ENCODE measurements at places on chromosomes 7 and 10.

- no peak for DNase-seq
These were observed 86.2 kb downstream of the AOAH start for GRCh38 chr7:36638140-36638539.

- peak; percentile 42 for DNase-seq
These were observed 913.3 kb upstream of the AUTS2 start for GRCh38 chr7:68684996-68685395.

- no peak for DNase-seq
These were observed 84.8 kb downstream of the ANLN start for GRCh38 chr7:36474283-36475010.

DNA sequence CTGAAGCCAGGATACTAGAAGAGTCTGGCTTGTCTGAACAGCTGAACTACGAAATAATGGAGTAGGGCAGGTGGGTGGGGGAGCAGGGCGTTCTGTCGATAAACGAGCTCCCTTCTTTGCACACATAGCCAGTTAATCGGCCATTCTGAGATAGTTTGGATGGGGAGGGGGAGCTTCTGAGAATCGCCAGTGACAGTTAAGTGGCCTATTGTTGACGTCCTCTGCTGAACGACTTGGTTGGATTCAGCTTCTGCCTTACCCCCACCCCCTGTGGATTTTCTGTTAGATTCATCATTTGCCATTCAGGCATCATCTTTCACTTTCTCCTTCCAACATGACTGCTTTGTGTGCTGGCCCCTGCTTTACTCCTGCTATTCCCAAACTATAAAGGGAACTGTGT is 520 bp downstream of the CPA5 start:
- no peak for DNase-seq

DNA sequence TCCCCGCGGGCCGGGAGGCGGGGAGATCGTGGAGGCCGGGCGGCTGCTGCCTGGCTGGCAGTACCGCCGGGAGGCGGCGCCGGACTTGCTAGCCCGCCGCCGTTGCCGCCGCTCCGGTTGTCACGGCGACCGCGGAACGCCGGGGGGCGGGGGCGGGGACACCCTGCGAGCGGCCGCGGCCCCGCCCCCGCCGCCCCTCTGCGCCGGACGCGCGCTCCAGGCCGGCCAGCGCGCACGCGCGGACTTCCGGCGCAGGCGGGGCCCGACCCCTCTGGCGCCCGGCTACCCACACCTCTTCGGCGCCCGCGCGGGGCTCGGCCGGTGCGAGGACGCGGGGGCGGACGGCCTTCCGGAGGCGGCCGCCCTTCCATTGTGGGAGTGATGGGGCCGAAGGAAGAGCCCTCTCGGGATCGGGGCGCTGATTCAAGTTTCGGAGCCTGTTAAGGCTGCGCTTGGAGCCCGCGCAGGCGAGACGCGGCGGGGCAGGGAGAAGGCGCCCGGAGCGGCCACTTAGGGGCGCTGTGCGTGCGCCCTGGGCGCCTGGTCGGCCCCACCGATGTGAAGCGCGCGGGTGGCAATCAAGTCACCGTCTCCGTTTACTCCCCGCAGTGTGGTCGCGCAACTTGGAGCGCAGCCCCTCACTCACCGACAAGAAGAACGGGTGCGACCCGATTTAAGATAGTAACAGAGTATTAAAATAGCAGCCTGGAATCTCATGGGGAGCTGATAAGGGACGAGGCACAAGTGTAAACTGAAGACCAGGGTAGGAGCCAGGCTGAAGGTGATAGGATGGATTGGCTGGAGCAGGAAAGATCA is 449 bp upstream of the DPY19L1 start:
- peak; percentile 99 for DNase-seq

- no peak for DNase-seq
These were observed 4.3 kb upstream of the TECTB start for GRCh38 chr10:112278871-112279270.

DNA sequence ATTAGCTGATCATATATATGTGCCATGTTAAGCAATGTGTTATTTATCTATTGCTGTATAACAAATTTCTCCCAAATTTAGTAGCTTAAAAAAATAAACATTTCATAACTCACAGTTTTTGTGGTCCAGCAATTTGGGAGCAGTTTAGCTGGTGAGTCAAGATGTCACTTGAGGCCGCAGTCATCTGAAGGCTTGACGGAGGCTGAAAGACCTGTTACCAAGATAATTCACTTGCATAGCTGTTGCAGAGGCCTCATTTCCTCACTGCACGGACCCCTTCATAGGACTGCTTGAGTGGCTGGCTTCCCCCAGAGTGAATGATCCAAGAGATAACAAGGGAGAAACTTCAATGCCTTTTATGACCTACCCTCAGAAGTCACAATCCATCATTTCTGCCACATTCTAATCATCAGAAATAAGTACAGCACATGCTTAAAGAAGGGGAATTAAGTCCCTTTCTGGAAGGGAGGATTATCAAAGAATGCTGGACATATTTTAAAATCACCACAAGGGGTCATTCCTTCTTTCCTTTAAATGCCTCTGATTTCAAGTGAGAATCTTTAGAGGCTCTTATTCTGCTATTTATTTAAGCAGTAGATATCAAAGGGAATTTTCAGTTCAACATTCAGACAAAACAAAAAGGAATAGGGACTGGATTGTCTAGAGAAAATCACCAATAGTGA is 10.5 kb upstream of the SRPK2 start:
- DNase-seq = no peak

DNA sequence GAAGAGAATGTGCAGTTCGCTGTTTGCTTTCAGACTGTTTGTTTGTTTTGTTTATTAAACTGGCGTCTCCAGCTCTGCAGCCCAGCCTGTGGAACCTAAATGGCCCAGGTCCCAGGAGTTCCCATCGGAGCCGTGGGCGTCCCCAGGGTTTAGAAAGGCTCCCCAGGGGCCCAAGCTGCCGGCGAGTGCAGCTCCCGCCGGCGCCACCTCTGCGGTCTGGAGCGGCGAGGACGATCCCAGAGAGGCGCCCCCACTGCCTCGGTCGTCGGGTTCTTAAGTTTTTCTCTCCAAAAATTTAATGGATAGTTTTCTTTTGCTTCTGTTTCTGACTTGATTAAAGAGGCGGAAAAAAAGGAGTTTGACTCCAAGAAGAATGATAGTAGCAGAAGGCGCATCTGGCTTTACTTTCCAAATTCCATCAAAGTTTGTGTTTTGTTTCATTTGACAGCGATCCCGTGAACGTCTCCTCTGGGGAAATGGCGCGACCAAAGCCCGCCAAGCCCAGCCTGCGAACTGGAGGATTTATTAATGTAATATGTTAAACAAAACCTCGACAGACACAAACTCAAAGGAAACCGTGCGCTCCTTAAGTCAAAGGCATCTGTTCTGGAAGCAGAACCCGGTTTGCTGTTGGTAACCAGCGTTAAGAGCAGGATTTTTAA is 718 bp upstream of the FZD1 start:
- peak; percentile 87 for DNase-seq

GRCh38 chr7:96224685-96225084 is 97.2 kb downstream of the SLC25A13 start:
- peak; percentile 48 for DNase-seq

- no peak for DNase-seq
These were observed 46.8 kb downstream of the NRAP start for GRCh38 chr10:113617086-113617485.

GRCh38 chr10:101778151-101778780 is 2.4 kb upstream of the FGF8 start:
- no peak for DNase-seq

- DNase-seq = no peak
These were observed 48.5 kb upstream of the KCNMA1 start for GRCh38 chr10:77686096-77686495.

DNA sequence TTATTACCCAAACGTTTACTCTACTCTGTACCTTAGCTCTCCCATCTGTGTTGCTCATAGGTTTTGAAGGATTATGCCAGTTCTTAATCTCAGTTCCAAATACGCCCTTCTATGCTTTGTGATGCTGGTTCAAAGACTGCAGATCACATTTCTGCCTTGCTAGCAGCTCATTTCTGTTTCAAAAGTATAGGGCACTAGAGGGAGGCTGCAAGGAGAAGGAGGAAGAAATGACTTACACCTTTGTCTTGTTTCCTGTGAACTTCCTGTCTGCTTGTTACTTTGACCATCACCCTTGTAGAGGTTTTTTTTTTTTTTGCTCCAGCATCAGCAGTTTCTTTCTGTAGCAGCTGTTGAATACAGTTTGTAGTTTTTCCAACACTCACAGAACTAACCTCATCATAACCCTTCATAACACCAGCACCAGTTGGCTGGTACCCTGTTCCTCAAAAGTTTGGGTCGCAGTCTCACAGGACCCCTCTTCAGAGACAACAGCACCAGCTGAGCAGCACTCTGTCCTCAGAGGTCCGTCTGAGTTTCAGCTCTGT is 16.5 kb downstream of the SLK start:
- no peak for DNase-seq

DNA sequence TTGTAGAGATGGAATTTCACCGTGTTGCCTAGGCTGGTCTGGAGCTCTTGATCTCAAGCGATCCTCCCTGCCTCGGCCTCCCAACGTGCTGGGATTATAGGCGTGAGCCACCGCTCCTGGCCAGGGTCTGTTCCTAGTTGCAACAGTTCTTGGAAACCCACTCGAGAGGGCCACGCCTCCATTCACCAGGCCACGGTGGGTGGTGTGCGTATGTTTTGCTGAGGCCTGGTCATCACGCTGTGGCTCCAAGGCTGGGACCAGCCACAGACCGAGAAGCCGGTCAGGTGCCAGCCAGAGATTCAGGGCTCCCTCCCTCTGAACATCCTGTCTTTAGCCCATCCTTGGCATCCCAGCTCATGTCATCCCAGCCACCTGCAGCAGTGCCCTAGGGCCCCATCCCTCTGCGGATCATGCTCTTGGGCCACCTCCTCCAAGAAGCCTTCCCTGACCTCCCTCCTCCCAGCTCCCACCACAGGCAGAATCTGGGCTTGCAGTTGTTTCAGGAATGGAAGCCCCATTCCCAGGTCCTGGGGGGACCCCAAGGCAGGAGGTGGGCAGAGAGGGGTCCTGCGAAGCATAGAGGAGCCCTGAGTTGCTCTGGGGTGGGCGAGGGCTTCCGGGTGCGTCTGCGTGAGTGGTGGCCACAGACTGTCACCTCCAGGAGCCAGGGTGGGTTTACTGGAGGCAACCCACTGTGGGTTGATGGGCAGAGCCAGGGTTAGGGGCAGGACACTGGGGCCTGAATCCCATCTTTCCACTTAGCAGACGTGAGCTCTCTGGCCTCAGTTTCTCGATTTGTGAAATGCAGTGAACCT is 5.2 kb downstream of the LAT2 start:
- no peak for DNase-seq

DNA sequence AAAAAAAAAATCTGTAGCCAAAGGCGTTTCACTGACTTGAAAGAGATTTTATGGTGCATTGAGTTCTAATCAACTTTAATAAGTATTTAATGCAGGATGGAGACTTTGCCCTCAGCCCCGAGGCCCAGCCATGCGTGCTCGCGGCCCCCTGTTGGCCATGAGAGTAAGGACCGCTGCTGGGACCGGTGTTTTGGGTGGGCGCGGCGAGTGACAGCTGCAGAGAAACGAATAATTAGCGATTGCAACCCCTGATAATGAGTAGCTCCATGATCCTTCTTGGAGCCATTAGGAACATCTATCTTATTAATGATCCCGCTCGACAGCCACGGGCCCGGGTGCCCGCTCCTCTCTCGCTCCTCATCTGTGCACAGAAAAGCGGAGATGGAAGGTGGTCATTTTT is 347.4 kb downstream of the RPS24 start:
- DNase-seq = peak; percentile 52

DNA sequence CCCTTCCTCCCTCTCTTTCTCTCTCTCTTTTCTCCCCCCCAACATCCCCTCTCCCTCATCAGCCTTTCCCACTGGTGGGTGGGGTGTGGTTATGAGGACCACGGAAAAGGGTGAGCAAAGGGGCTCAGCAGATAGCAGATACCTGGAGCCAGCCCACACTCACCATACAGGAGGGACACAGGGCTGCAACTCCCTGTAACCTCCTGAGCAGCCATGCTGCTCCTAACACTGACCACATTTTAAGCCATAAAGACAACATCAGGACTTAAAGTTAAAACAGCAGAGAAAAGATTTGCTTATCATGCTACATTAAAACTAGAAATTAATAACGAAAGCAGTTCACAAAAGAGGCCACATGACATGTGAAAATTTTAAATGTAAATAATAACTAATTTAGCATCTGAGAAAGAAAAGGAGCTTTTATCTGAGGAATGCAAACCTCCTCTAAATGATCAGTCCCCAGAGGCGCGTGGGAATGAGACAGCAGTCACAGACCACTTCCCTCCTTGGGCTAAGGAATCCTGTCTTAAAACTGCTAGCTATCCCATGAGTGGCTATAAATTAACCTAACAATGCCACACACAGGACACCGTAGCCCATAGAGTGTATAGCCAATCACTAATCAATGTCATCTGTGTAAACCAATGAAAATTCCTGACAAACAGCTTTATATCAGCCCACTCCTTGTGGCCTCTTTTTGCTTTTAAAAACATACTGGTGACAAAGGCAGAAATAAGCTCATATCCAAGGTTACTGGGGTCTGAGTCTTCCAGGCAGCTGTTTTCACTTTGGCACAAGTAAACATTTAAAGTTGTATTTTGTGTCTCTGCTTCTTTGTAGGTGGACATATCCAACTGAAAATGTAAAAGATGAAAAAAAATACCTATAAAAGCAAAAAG is 33.3 kb downstream of the PKD1L1 start:
- DNase-seq = no peak

DNA sequence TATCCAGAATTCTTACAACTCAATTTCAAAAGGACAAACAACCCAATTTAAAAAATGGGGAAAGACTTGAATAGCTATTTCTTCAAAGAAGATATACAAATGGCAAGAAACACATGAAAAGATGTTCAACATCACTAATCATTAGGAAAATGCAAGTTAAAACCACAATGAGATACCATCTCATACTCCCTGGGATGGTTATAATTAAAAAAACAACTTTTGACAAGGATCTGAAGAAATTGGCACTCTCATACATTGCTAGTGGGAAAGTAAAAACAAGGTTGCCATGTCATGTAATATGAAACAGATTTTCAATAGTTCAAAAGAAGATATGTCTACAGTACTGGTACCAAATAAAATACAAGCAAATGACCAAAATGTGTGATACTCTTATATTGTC is 9.0 kb downstream of the OAT start:
- no peak for DNase-seq

GRCh38 chr7:15314922-15315321 is 246.9 kb downstream of the AGMO start:
- DNase-seq = no peak

DNA sequence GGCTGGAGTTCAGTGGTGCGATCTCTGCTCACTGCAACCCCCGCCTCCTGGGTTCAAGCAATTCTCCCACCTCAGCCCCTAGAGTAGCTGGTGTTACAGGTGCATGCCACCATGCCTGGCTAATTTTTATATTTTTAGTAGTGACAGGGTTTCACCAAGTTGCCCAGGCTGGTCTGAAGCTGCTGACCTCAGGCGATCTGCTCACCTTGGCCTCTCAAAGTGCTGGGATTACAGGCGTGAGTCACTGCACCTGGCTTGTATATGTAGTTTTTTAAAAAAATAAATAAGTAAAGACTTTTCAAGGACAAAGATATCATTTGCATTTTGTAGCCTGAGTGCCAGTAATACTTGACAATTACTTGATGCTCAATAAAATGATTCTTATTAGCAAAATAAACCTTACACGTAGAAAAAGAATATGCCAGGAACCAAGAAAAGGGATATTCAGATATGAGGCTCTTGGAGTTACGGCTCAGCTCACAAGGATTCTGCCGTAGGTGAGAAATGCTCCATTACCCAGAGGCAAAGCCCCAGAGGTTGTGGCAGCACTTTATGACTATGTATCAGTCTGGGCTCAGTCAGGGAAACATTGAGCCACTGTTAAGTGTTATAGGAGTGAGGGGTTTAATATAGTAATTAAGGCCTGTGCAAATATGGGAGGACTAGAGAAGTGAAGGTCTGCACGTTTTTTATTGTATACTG is 98.5 kb downstream of the TPST1 start:
- DNase-seq = no peak

- no peak for DNase-seq
These were observed 40.8 kb upstream of the CUL1 start for GRCh38 chr7:148657929-148658328.

All from D341Med (cell line).